ENCODE measurements at places on chromosomes 3 and 15.

DNA sequence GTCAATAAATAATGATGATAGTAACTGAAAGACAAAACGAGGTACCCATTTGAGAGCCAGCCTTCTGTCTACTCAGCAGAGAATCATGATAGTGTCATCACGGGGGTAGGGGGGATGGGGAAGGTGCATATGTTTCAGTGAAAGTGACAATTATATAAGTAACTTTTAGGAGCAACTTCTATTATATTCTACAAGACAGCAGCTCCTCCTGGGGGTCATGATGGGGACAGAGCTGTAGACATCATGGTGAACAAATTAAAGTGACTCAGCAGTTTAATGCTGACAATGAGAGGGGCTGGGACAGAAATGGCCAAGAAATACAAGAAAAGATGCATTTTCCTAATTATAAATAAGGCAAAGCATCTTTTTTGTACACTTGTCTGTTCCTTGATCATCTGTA is 11.8 kb downstream of the CAPN3 start:
- no peaks in the 10 kb centered on the region for H3K36me3 ChIP-seq
- no peak for DNase-seq
- H3K27ac ChIP-seq, result peak overlapping the region; percentile 97
- no peak overlapping the region for H3K4me3 ChIP-seq

DNA sequence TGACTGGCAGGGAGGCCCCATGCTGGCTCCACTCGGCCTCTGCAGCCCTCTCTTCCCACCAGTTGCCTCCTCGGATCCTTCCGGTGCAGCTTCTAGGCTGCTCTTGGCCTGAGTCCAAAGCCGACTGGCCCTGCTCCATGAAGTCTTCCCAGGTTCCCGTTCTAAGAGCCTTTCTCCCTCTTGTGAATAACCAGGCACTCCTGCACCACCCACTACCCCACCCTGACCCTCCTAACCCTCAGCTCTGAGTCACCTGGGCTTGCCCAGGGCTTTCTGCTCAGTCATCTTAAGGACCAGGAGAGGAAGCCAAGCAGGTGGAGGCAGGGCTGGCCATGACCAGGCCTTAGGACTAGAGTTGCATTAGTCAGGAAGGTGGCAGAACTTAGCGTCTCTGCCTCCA is 28.1 kb upstream of the CNBP start:
- no peaks in the 10 kb centered on the region for H3K27me3 ChIP-seq
- peak overlapping the region; percentile 41 for H3K4me3 ChIP-seq
- peak; percentile 86 for DNase-seq

GRCh38 chr3:31367518-31367917 is 165.2 kb upstream of the STT3B start:
- no peak overlapping the region for H3K4me3 ChIP-seq
- no peaks in the 10 kb centered on the region for H3K4me1 ChIP-seq
- no peak for DNase-seq
- no peaks in the 10 kb centered on the region for H3K27me3 ChIP-seq
- H3K27ac ChIP-seq, result no peak overlapping the region
- H3K36me3 ChIP-seq, result no peaks in the 10 kb centered on the region

- H3K27ac ChIP-seq, result no peak overlapping the region
- H3K36me3 ChIP-seq, result peaks cover 2% of the 10 kb centered on the region
- H3K27me3 ChIP-seq, result no peaks in the 10 kb centered on the region
- H3K4me3 ChIP-seq, result no peak overlapping the region
- peaks cover 29% of the 10 kb centered on the region for H3K4me1 ChIP-seq
These were observed 247.5 kb downstream of the LPP start for GRCh38 chr3:188401244-188401993.

GRCh38 chr3:184259396-184259877 is 1.9 kb downstream of the CAMK2N2 start:
- H3K27me3 ChIP-seq, result no peaks in the 10 kb centered on the region
- H3K4me3 ChIP-seq, result peak overlapping the region; percentile 28
- H3K36me3 ChIP-seq, result no peaks in the 10 kb centered on the region
- peaks cover 18% of the 10 kb centered on the region for H3K4me1 ChIP-seq
- DNase-seq, result no peak

- H3K4me3 ChIP-seq, result no peak overlapping the region
- no peaks in the 10 kb centered on the region for H3K36me3 ChIP-seq
- H3K4me1 ChIP-seq, result no peaks in the 10 kb centered on the region
- no peak overlapping the region for H3K27ac ChIP-seq
- DNase-seq, result no peak
These were observed 97.6 kb downstream of the FOXP1 start for GRCh38 chr3:71485896-71486295.

DNA sequence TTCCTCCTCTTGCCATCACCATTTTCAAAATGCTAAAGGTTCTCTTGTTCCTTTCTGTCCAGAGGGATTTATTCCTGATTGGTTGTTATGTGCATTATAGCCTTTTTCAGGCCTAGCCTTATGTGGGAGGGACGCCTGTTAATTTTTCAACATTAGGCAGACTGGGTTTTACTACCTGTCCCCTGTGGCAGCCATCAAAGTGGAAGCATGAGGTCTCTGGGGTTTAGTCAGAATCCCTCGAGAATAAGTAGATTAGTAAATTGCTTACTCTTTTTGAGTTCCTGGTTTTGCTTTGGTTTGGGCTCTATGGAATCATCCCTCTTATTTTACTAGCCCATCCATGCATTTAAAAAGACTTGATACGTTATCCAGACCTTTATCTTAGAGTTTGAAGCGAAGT is 32.4 kb downstream of the PAK2 start:
- peaks cover 26% of the 10 kb centered on the region for H3K4me1 ChIP-seq
- DNase-seq, result no peak
- H3K27me3 ChIP-seq, result no peaks in the 10 kb centered on the region
- H3K4me3 ChIP-seq, result no peak overlapping the region
- no peak overlapping the region for H3K27ac ChIP-seq

- H3K27ac ChIP-seq, result no peak overlapping the region
- no peak for DNase-seq
- no peaks in the 10 kb centered on the region for H3K36me3 ChIP-seq
- no peaks in the 10 kb centered on the region for H3K4me1 ChIP-seq
These were observed 7.9 kb downstream of the LRRC31 start for GRCh38 chr3:169861871-169862270.

DNA sequence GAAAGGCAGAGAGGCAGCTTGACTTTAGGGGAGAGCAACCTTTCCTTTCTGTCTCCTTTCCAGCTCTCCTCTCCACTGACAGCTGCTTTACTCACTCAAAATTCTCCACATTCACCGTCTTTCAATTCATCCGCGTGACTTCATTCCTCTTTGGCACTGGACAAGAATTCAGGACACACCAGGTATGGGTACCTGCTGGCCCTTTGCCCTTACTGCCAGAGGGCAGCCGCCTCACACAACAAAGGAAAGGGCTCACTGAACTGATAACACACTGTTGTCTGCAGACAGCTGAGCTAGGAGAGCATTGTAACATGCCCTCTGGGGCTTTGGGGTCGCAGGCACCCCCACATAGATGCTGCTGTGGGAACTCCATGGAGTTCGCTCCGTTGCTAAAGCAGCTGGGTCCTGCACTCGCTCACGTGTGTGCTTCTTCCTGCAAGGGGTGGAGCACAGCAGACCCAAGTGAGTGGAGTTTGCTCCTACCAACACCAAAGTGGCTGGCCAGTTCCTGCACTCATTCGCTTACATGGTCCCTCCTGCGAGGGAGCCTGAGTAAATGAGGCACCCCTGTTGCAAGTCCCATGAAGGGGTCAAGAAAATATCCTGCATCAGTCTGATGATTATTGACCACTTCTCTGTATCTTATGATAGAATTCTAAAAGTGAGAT is 79.0 kb upstream of the SGO1 start:
- no peak for DNase-seq
- no peaks in the 10 kb centered on the region for H3K27me3 ChIP-seq
- H3K36me3 ChIP-seq, result no peaks in the 10 kb centered on the region
- H3K27ac ChIP-seq, result no peak overlapping the region
- H3K4me3 ChIP-seq, result no peak overlapping the region
- H3K4me1 ChIP-seq, result no peaks in the 10 kb centered on the region

DNA sequence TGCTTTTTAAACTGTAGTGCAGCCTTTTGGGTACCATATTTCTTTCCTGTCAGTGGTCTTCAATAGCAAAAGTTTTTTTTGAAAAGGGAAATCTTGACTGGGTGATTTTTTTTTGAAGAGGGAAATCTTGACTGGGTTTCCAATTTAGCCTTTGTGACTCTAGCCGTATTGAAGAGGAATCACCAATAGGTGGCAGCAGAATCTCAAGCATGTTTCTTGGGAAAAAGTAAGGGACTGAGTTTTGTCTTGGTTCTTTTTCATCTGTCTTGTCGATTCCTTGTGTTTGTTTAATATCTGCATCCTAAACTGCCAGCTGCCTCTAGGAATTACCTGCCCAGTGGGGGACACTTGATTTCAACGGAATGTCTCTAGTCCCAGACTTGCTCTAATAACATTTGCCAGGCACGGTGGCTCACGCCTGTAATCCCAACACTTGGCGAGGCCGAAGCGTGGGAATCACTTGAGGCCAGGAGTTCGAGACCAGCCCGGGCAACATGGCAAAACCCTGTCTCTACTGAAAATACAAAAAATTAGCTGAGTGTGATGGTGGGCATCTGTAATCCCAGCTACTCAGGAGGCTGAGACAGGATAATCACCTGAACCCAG is 89.2 kb downstream of the RBPMS2 start:
- peaks cover 5% of the 10 kb centered on the region for H3K36me3 ChIP-seq
- H3K27me3 ChIP-seq, result no peaks in the 10 kb centered on the region
- H3K4me3 ChIP-seq, result no peak overlapping the region
- H3K4me1 ChIP-seq, result peaks cover 24% of the 10 kb centered on the region

DNA sequence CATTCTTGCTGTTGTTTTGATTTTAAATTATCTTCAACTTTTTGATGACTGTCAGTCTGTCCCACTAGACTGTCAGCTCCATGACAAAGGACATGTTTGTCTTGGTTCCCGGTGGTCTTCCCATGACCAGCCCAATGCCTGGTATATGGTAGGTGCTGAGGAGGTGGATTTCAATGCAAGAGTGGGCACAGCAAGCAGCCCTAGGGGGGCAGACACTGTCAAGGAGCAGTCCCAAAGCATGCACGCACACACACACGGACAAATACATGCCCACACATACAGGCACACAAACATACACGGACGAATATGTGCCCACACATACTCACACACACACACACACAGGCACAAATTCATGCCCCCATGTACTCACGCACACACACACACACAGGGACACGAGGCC is 12.0 kb downstream of the KLF15 start:
- no peak overlapping the region for H3K4me3 ChIP-seq
- H3K27me3 ChIP-seq, result no peaks in the 10 kb centered on the region
- H3K36me3 ChIP-seq, result peaks cover 39% of the 10 kb centered on the region
- peaks cover 26% of the 10 kb centered on the region for H3K4me1 ChIP-seq
- DNase-seq, result no peak

- no peaks in the 10 kb centered on the region for H3K36me3 ChIP-seq
- no peaks in the 10 kb centered on the region for H3K4me1 ChIP-seq
- no peaks in the 10 kb centered on the region for H3K27me3 ChIP-seq
- H3K4me3 ChIP-seq, result no peak overlapping the region
- DNase-seq, result no peak
These were observed 11.2 kb upstream of the LIPC start for GRCh38 chr15:58420579-58421043.

GRCh38 chr15:89998141-89998661 is 2.9 kb upstream of the ZNF710 start:
- no peak overlapping the region for H3K4me3 ChIP-seq
- peaks cover 13% of the 10 kb centered on the region for H3K4me1 ChIP-seq
- no peaks in the 10 kb centered on the region for H3K36me3 ChIP-seq

- no peaks in the 10 kb centered on the region for H3K4me1 ChIP-seq
- DNase-seq, result no peak
- H3K4me3 ChIP-seq, result no peak overlapping the region
- H3K27ac ChIP-seq, result no peak overlapping the region
- no peaks in the 10 kb centered on the region for H3K36me3 ChIP-seq
These were observed 65.3 kb downstream of the ADAM10 start for GRCh38 chr15:58684036-58684710.

GRCh38 chr3:16349986-16350596 is 85.1 kb downstream of the OXNAD1 start:
- no peaks in the 10 kb centered on the region for H3K36me3 ChIP-seq
- no peak for DNase-seq
- no peak overlapping the region for H3K27ac ChIP-seq
- peaks cover 47% of the 10 kb centered on the region for H3K4me1 ChIP-seq

- H3K4me3 ChIP-seq, result peak overlapping the region; percentile 31
- peaks cover 10% of the 10 kb centered on the region for H3K4me1 ChIP-seq
- peaks cover 5% of the 10 kb centered on the region for H3K36me3 ChIP-seq
- H3K27me3 ChIP-seq, result no peaks in the 10 kb centered on the region
- peak; percentile 93 for DNase-seq
- H3K27ac ChIP-seq, result peak overlapping the region; percentile 72
These were observed 31.9 kb downstream of the TNK2 start for GRCh38 chr3:195876297-195877064.

- H3K4me3 ChIP-seq, result no peak overlapping the region
- no peak overlapping the region for H3K27ac ChIP-seq
- H3K27me3 ChIP-seq, result no peaks in the 10 kb centered on the region
- H3K4me1 ChIP-seq, result no peaks in the 10 kb centered on the region
These were observed 101.3 kb downstream of the DPH6 start for GRCh38 chr15:35444557-35445204.

- no peaks in the 10 kb centered on the region for H3K4me1 ChIP-seq
- H3K27me3 ChIP-seq, result no peaks in the 10 kb centered on the region
- DNase-seq, result no peak
- no peak overlapping the region for H3K27ac ChIP-seq
These were observed 164.8 kb downstream of the GRM7 start for GRCh38 chr3:7025581-7026300.

DNA sequence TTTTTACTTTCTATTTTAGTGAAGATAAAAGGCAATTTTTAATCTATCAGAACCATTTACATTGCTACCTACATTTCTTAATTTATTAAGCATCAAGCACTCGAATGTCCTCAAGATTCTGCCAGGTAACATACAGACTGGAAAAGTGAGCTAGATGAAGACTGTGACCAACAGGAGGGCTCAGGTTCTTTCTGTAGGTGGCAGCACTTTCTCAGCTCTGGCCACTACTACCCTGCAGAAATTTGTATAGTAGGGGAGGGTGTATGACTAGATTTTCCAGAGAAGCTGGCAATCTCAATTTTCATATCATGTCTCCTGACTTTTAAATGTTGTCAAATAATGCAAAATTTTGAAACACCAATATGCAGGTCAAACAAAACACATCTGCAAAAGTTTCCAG is 165.0 kb upstream of the SUCLG2 start:
- H3K36me3 ChIP-seq, result no peaks in the 10 kb centered on the region
- H3K27ac ChIP-seq, result no peak overlapping the region
- no peaks in the 10 kb centered on the region for H3K27me3 ChIP-seq
- DNase-seq, result no peak

- DNase-seq, result no peak
- no peaks in the 10 kb centered on the region for H3K36me3 ChIP-seq
- no peak overlapping the region for H3K4me3 ChIP-seq
- no peak overlapping the region for H3K27ac ChIP-seq
- H3K27me3 ChIP-seq, result no peaks in the 10 kb centered on the region
These were observed 115.9 kb downstream of the DCLK3 start for GRCh38 chr3:36648241-36649034.

GRCh38 chr15:50166216-50166615 is 15.8 kb upstream of the SLC27A2 start:
- no peak overlapping the region for H3K4me3 ChIP-seq
- H3K27me3 ChIP-seq, result no peaks in the 10 kb centered on the region
- no peak overlapping the region for H3K27ac ChIP-seq

Data from psoas muscle (tissue), 8 donors.